NCI-H1105 treated with DMSO at 0.1 percent for 48 hours (cell line): ENCODE measurements at places on chromosomes 16 and 17.
A peak's percentile ranks its signal among the peaks of the same experiment; 100 is the strongest.

- DNase-seq = no peak
Measured at GRCh38 chr16:72609933-72610332, 438.0 kb upstream of the PMFBP1 start.

GRCh38 chr17:66281661-66282369, 20.6 kb upstream of the PRKCA start:
- no peak for DNase-seq

- no peak for DNase-seq
Measured at GRCh38 chr17:39095309-39095686, 56.1 kb downstream of the PLXDC1 start.

DNA sequence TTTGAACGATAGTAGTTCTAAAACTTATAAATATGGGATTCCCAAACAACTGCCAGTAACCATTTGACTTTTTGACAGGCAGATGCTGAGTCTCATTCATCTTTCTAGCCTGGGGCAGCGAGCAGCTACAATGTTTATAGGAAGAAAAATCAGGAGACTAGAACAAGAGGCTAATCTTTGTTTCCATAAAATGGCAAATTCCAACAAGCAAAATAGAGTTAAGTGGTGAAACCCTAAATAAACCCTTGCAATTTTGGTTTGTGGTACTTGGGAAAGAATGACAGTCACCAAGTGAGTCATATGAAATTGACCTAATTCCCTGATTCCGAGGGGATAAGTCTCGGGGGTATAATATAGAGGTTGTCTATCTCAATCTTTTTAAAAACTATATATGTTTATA, 27.3 kb upstream of the HS3ST2 start:
- no peak for DNase-seq

GRCh38 chr17:81959362-81960129, 1.4 kb downstream of the NOTUM start:
- peak; percentile 7 for DNase-seq

DNA sequence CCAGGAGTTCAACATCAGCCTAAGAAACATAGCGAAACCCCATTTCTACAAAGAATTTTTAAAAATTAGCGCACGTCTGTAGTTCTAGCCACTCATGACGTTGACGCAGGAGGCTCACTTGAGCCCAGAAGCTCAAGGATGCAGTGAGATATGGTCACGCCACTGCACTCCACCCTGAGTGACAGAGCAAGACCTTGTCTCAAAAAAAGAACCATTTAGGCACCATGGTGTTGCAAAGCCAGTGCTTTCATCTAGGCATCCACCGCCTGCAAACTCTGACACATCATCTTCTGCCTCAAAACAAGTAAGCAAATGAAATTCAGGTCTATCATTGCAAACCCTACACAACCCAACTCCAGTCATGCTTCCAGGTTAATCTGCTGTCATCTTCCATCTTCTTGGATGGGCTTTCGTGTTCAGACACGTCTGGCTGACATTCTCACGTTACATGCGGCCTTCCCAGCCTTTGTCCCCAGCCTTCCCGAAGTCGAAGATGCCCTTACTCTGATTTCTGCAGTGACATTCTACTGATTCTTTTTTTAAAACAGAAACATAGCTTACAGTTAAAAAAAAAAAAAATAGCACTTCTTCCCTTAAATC, 8.9 kb downstream of the ANKRD11 start:
- DNase-seq = no peak
